ENCODE measurements at places on chromosomes 3 and 15. TPM values are rescaled to one million over a fixed set of nuclear protein-coding genes. Genes with fewer than 3 reads are reported as not detected.

- DNase-seq, result no peak
Observed at GRCh38 chr3:101461451-101461850, 51.6 kb downstream of the SENP7 start.

Gene SPTBN5
- 1.2 TPM for total RNA-seq

GRCh38 chr15:43889042-43889441 is 62.2 kb downstream of the WDR76 start:
- DNase-seq, result no peak

DNA sequence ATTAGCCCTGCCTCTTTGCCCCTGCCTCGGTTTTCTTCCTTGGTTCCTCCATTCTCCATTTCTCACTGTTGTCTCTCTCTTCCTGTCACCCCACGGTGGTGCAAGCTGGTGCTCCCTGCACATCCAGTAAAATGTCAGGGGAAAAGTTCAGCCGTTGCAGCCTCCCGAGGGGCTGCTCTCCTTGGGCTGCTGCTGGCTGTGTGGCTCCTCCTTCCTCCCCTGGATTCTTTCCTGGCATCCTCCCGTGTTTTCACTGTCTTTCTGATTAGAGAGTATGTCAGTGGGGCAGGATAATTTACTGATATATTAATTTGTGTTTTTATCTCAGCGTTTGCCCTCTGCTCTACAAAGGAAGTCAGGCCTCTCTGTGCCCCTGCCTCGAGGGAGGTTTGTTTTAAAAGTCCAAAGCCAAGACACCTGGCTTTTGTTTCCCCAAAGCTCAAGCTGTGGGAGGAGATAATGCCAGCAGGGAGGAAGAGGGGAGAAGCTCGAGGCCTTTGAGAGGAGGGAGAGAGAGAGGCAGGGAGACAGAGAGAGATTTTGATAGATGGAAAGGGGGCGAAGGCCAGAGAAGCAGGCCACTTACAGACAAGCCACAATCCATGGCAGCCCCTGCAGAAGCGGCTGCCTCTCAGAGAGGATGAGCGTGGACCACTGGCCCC is 150.3 kb upstream of the NR2F2 start:
- no peak for DNase-seq

Gene FBXO40
- not detected for total RNA-seq

Gene SLC9C1
- not detected for total RNA-seq

Data from CD8-positive, alpha-beta T cell (primary cell).